ENCODE measurements at places on chromosomes 7 and 10. TPM values are rescaled to one million over a fixed set of nuclear protein-coding genes. Genes with fewer than 3 reads are reported as not detected.

DNA sequence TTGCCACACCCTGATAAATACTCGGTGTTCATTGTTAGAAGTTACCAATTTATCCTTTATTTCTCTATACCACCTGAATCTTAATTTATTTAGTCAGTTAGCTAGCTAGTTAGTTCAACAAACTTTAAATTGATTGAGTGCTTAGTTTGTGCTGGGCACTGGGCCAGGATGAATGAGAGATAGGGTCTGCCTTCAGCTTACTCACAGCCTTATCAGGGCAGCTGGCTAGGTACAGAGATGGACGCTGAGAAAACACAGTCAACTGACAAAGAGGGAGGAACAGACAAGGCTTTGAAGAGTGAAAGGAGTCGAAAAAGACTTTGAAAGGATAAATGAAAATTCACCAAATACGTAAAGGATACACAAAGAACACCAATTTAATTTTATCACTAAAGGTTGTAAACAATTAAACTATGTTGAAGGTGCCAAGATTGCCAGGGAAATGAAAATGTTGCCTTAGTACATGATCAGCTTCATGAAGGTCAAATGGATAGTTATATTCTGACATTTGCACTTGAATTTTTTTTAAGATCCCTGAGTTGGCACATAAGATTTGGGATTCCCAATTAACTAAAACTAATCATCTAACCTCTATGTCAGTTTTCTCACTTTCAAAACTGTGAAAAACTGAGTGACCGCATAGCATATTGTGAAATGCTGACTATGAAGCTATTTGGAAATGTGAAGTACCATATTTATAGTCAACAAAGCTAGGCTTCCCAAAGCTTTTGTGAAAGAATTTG, 2.1 kb downstream of the CAV2 start:
- no peak for DNase-seq

- no peak for DNase-seq
Observed at GRCh38 chr7:116502201-116503096, 2.9 kb downstream of the CAV2 start.

GRCh38 chr7:55594870-55595269, 22.6 kb upstream of the VOPP1 start:
- DNase-seq = no peak

DNA sequence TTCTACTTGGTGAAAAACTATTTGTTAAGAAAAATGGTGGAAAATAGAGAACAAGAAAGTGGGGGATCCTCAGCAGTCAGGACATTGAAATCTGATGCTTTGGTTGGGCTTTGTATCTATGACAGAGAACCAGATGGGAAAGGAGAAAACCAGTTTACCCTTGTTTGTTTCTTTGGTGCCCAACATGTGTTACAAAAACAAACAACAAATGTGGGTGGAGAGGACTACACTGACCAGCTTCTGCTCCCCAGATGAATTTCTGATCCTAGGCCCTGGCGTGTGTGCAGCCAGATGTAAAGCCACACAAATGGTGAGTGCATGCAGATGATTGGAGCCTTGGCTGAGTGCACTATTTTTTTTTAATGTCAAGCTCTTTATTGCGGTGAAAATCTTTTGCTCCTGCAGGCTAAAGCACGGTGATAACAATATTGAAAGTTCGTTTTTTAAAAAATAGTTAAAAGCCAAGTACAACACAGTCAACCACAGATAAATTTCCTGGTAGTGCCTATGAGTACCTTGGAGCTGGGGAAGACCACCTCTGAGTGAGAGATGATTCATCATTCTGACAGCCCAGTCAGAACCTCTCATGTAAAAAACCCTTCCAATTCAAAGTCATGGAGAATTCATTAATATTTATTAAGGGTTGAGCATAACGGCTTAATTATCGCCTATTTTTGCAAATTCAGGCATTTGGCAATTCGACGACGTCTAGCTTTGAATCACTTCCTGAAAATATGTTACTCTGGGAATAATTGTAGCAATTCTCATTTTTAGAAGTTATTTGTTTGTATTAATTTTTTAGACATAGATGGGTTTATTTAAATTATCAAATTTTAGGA, 163.7 kb downstream of the AGMO start:
- DNase-seq = no peak

DNA sequence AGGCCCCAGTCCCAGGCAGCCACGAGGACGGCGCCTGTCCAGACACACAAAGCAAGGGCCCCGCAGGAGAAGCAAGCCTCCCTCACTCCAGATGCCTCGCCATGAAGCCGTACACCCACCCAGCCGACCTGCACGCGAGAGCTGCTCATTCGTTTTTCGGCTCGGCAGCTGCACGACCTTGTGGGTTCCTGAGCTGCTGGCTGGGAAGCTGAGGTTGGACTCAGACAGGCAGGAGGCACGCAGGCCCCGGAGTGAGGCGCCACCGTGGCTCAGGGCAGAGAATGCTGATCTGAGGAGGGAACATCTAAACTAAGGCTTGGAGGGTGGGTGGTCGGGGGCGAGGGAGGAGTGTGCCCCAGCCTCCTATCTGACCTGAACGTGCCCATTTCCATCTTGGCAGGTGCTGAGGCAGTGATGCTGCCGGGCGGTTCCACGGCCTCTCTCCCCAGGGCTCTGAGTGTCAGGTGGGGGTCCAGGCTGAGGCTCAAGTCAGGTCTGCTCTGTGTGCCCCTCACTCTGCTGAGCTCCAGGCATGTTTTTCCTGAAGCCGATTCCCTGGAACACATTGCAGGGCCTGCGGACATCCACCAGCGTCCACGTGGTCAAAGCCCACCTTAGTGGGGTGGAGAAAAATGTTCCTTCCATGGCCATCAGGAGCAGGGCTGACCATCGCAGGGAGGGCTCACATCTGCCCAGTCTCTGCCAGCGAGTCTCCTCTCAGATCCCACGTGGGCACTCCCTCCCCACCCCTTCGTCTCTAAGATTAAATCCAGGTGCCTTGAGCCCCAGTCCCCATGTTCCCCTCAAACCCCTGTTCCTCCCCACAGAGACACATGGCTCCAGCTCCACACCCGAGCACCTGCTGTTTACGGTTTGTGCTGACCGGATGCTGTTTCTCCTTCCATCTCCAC, 28.1 kb upstream of the FAM20C start:
- no peak for DNase-seq

- no peak for DNase-seq
Observed at GRCh38 chr10:36872702-36873393, 252.6 kb upstream of the ANKRD30A start.

DNA sequence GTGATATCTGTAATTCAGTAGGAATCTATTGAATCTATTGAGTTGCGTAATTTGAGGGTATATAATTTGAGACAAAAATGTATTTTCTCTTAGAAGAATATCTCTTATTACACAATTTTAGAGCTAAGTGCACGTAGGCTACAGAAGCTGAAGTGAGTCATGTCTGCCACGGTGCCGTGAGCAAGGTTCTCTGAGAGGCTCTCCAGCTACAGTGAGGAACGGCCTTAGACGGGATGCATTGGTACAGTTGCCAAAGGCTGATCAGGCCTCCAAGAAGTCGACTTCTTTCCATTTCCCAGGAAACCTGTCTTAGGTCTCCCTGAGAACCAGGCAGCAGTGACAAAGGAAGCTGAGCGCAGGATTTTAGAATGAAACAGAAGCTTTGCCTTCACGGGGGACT, 28.6 kb downstream of the TCERG1L start:
- no peak for DNase-seq

GRCh38 chr7:130958846-130959245, 224.8 kb upstream of the KLF14 start:
- DNase-seq = no peak

GRCh38 chr7:16963044-16963443, 81.3 kb upstream of the AGR3 start:
- DNase-seq = no peak

DNA sequence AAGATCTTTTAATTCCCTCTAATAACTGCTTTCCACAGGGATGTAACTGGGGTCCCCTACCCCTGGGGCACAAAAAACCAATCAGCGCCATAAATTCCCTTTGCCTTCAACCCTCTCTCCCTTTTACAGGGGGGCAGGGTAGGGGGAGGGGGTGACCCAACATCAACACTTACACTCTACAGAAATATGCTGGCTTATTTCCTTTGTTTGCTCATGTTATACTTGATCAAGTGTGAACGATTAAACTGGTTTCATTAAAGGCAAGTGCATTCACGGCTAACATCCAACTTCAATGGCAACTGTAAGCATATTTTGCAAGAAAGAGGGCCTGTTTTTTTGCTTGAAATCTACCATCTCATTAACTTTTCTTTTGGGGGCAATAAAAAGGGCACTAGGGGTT, 2.9 kb downstream of the CTBP2 start:
- no peak for DNase-seq

- DNase-seq = no peak
Observed at GRCh38 chr10:98168147-98168546, 33.7 kb downstream of the R3HCC1L start.

BET1 gene
- 21.9 TPM for total RNA-seq

DNA sequence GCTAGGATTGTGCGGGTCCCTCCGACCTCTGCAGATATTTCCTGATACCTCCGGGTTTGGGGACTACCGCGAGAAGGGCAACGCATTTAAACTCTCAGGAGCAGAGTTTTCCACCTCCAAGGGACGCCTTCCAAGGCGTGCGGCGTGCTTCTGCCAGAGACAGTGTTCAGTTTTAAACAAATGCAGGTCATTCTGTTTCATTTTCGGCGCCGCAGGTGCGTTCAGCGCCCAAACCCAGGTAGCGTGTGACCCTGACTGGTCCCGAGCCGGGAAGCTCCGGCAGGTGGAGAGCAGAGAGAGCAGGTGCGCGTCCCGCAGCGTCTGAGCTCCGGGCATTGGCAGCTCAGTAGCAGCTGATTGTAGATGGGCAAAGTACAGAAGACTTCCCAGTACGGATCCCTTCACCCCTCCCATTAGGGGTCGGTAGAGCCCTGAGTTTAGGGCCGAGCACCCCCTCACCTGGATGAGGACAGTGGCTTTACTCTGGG, 1.4 kb upstream of the CYP26A1 start:
- DNase-seq = no peak

- DNase-seq = no peak
Observed at GRCh38 chr10:24908793-24909423, 43.5 kb downstream of the PRTFDC1 start.

DNA sequence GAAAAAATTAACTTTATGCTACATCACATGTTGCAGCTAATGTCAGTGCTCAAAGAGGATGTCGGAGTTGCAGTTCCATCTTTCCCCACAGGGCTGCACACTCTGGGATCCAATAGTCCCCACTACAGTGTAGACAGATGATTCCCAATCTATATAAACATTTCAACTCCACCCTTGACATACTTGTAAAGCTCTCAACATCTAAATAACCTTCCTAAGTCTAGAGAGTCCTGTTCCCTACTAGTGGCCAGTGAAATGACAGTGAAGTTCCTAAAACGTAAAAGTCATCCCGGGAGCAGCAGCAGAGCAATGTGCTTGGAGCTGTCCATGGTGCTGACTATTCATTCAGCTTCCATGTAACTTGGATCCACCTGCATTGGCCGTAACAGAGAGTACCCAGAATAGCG, 145.1 kb downstream of the GRM8 start:
- peak; percentile 50 for DNase-seq

GRCh38 chr10:93554760-93555432, 11.6 kb upstream of the FFAR4 start:
- peak; percentile 73 for DNase-seq

DNA sequence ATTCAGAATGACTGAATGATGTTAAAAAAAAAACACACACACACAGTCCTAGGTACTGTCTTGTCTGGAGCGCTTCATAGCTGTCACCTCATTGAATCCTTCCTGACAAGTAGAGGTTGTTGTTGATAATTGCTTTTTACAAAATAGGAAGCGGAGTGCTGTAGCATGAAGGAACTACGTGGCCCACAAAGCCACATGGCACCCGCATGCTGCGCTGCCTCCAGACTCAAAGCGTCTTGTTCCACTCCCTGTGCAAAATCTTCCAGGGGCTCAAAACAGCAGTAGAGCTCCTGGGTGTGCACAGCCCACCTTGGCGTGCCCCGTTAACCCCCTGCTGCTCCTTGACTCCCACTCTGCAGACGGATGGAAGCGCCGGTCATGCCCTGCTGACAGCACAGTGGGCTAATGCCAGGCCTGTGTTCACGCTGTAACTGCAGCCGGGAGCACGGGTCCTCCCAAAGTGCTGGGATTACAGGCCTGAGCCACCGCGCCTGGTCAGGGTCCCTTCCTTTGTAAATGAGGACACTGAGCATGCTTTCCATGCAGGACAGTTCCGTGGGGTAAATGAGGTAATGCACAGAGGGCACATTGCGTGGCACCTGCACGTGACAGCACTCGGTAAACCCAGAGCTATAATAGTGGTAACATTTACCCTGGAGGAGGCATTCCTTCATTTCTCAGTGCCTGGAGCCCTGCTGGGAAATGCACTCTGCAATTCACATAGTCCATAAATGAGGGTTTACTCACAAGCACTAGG, 91.1 kb upstream of the GNA12 start:
- no peak for DNase-seq

DNA sequence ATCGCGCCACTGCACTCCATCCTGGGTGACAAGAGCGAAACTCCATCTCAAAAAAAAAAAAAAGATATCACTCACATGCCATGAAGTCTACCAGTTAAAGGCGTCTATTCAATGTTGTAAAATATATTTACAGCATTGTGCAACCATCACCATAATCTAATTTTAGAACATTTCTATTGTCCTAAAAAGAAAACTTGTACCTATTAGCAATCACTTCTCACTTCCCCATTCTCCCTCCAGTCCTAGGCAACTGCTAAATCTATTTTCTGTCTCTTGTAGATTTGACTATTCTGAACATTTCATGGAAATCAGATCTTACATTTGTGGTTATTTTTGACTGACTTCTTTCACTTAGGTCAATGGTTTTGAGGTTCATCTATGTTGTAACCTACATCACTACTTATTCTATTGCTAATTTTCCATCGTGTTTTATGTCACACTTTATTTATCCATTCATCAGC, 25.2 kb upstream of the OTUD1 start:
- DNase-seq = no peak

GRCh38 chr10:30435073-30435422, 1.1 kb downstream of the MAP3K8 start:
- DNase-seq = no peak

PITX3 gene
- total RNA-seq = not detected

- DNase-seq = no peak
Observed at GRCh38 chr7:133023370-133024071, 58.4 kb downstream of the CHCHD3 start.

- no peak for DNase-seq
Observed at GRCh38 chr7:113159746-113160339, 41.5 kb upstream of the SMIM30 start.

- DNase-seq = no peak
Observed at GRCh38 chr10:27506280-27506679, 2.2 kb downstream of the RAB18 start.

GRCh38 chr7:51356849-51357516, 40.4 kb upstream of the COBL start:
- no peak for DNase-seq

DNA sequence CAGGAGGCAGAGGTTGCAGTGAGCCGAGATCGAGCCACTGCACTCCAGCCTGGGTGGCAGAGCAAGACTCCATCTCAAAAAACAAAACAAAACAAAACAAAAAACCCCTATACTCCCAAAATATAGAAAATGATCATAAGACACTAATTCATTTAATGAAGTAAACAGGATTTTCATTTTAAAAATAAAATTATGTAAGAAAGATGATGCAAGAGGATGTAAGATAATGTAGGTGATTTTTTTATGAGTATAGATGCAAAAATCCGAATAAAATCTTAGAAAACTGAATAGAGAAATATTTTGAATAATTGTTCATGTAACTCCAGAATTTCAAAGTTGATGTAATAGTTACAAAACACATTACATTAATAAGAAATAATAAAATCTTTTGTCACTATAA, 3.6 kb upstream of the AS3MT start:
- no peak for DNase-seq

- DNase-seq = no peak
Observed at GRCh38 chr10:93357680-93358079, 124.5 kb downstream of the MYOF start.

OR2A42 gene
- total RNA-seq = 0.08 TPM

Measured in ureter (tissue), 1 donor.